ENCODE measurements at places on chromosomes 6 and 20. TPM values are rescaled to one million over a fixed set of nuclear protein-coding genes. Genes with fewer than 3 reads are reported as not detected.

Gene SPTLC3
- total RNA-seq = 1.2 TPM

Gene TGM2
- 135 TPM for total RNA-seq

Gene BTN2A1
- 11.8 TPM for total RNA-seq

Gene OR12D3
- total RNA-seq = not detected

Gene DNAAF9
- total RNA-seq = 11.8 TPM

Gene E2F1
- total RNA-seq = 4.1 TPM

Gene LY6G6F
- total RNA-seq = not detected

Gene TNNC2
- total RNA-seq = not detected

Gene PI3
- total RNA-seq = not detected

- no peak for DNase-seq
Observed at GRCh38 chr6:33746651-33747100, at the start of gene IP6K3. IP6K3 (minus strand) TSS chr6:33746905; CDS start chr6:33735476, 11,429 bp downstream.

DNA sequence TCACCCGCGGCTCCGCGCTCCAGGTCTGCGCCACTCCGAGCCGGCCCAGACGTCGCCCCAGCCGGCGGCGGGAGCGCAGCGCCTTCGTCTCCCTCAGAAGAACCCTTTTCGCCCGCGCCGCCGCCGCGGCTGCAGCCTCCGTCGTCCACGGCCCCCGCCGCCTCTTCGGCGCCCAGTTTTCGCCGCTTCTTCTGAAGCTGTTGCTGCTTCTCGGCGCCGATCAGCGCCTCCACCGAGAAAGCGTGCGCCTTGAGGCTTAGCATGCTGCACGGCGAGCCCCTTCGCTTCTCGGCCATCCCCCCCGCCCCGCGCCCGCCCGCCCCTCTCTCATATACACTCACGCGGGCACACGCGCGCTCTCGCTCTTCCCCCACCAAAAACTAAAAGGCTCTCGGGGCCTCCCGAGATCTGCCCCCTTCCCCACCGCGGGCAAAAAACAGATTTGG lies 489 bp downstream of the TBX18 start:
- no peak for DNase-seq

- no peak for DNase-seq
Observed at GRCh38 chr20:63651942-63652191, 1.4 kb downstream of the STMN3 start.

DNA sequence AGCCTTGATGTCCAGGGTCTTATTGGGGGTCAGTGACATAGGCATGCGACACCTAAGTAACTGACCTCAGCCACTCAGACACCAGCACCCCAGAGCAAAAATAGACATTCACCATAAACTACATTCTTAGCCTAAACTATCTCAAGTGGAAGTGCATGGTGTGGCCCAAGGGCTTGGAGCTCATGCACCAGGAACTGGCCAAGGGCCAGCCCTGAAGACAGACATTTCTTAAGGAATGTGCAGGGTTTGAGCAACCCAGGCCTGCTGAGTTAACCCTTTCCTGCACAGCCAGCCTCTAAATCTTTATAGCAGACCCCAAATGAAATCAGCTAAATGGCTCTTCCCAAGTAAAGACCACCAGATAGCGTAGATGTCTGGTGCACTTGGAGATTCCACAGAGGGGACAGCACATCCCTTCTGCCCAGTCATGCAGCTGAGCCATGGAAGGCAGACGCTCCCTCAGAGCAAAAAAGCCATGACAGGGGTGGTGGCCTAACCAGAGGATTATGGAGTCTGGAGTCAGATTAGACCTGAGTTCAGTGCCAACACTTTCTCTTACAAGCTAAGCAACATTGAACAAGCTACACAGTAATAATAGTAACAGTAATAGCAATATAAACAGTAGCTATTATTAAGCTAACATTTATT lies 222.6 kb downstream of the ZMYND8 start:
- no peak for DNase-seq

DNA sequence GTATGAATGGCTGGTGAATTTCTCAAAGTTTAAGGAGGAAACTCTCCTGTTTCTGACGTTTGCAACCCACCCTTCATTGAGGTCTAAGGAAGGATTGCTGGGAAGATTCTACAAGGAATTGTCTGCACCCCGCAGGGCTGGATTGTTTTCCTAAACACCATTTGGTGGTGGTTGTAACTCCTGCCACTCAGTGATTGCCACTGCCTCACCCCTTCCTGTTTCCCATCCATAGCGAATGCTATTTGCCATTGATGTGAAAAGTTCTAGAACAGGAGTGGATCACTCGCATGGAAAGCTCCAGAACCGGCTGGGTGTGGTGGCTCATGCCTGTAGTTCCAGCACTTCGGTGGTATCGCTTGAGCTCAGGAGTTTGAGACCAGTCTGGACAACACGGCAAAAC lies 8.7 kb upstream of the DSP start:
- DNase-seq = no peak

GRCh38 chr6:92496527-92496926 lies 922.8 kb downstream of the EPHA7 start:
- DNase-seq = no peak

- peak; percentile 98 for DNase-seq
Observed at GRCh38 chr6:40962241-40962640, 76.8 kb downstream of the UNC5CL start.

DNA sequence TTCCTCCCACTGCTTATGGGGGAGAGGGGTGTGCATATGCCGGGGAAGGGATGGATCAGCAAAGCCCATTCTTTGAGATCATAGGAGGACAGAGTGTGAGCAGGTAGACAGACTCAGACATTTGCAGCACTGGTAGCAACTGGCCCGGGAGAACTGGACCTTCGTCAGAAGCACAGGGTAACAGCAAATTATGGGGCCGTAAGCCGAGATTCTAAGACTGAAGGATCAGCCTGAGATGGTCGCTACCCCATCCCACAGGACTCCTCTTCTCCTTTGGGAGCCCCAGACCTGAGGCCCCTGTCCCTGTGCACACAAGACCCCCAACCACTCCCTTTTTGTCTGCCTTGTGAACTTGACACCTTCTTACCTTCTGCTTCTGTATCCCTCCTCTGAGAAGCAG lies 106.5 kb downstream of the TOX2 start:
- no peak for DNase-seq

DNA sequence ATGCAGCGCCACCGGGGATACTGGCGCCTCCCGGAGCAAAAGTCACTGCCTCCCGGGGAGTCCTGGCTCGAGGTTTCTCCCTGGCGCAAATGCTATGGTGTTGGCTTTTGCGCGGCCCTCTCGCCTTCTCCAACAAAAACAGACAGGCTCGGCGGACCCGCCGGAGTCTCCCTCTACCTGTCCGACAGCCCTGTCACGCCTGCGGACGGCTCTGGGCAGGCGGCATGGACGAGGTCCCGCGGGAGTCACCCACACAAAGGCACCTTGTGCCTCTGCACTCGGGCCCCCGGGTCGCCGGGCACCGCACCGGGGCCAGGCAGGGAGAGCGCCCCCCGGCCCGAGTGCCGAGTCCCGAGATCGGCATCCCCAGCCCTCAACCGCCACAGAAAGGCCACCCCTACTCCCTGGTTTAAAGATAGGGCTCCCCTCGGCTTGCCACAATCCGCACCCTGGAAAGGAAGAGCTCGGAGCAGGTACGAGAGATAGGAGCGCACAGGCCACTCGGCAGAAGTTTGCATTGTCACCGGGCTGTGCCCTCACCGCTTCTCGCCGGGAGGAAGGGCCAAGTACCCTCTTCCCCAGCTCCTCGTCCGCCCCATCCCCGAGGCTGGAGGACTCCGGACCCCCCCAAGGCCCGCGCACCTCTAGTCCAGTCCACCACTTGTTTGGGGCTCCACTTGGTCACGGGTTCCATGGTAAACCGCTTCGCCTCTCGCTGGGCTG lies 903 bp downstream of the CNKSR3 start:
- no peak for DNase-seq

DNA sequence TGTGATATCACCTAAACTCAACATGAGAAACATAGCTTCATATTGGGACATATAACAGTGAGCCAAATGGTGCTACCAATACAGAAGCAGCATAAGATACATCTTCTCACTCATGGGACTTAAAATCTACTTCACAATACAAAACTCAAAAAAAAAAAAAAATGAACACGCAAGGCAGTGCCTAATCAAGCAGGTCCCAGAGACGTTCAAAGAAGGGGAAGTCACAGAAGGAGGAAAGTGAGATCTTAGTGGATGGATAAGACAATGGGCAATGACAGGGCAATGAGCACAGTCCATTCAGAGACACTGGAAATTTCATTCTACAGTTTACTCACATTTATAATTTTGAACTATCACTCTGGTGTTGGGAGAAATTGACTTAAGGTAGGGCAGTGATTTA lies 88.3 kb downstream of the FAM50B start:
- no peak for DNase-seq

DNA sequence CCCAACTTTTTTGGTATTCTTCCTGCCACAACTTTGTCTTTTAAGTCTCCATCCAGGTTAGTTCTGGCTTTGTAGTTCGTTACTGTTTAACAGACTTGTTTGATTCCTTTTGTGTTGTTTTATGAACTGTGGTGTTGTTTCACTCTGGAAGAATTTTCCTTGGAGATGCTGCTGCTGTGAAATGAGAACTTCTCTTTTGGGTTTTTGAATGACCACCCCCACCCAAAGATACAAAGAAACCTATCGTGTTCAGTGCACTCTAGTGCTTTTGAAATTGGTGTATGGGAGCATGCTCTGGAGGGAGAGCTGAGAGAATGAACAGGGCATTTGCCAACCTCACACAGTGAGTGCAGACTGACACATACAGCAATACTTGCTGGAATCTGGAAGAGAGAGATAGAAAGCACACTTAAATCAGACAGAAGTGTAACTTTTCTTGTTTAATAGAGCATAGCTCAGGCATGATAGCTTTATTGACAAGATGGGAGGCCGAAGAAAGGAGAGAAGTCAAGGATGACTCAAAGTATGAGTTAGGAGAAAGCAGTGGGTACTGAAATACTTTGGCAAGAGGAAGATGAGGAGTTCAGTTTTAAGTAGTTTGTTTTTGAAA lies 293.1 kb downstream of the SOX4 start:
- DNase-seq = peak; percentile 95

- no peak for DNase-seq
Observed at GRCh38 chr6:32836873-32837272, 1.7 kb downstream of the TAP2 start.

DNA sequence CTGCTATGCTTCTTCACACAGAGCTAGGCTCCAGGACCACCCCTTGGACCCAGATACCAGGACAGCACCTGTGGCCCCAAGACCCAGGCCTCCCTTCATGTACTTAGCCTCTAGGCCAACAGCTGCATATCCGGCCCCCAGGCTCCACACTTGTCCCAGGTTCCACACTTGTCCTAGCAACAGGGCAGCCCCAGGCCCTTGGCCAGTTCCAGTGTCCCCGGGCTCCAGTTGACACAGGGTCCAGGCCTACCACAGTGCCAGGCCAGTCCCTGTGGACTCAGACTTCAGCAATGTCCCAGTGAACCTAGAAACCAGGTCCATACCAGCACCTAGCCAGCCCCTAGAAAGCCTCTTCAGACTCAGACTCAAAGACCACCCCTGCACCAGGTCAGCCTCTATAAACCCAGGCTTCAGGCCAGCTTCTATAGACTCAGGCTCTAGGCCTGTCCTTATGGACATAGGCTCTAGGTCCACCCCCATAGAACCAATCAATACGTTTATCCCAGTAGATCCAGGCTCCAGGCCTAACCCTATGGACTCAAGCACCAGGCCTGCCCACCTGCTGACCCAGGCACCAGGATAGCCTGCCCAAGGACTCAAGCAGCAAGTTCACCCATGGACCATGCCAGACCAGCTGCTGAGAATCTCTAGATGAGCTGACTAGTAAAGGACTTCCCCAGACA lies 46.3 kb downstream of the RCAN2 start:
- DNase-seq = no peak

GRCh38 chr20:58084966-58085365 lies 143.5 kb downstream of the ANKRD60 start:
- no peak for DNase-seq

- DNase-seq = no peak
Observed at GRCh38 chr6:75213112-75213511, 7.3 kb upstream of the COL12A1 start.

- DNase-seq = no peak
Observed at GRCh38 chr6:106163446-106163965, 77.4 kb downstream of the PRDM1 start.

DNA sequence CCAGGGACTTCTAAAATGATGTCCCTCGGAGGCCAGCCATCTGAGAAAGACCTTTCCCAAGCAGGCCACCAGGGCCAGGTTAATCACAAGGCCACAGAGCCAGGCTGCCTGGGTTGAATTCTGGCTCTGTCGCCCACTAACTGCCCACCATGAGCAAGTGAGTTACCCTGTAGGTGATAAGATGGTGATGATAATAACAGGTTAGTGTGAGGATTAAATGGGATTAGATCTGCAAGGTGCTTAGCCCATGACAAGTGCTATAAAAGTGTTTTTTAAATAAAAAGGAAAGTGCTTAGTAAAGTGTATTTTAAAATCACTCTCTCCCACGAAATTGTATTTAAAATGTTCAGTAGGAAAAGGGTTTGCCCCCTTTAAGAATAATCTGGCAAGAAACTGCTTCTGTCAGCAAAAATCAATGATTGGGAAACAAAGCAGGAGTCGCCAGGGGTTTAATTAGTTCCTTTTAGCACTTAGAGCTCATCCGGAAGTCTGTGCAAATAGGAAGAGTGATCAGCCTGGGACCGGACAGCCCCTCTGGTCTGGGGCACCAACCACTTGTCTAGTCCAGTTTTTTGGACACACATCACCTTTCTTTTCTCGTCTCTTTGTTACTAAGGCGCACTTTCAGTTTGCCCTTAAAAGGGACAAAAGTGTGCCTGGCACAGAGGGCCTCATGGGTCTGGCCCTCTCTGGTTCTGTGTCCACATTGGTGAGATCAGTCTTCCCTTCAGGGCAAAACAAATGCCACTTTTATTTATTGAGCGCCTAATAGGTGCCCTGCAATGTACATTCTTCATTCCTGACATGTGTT lies 150.4 kb downstream of the GRM4 start:
- no peak for DNase-seq

DNA sequence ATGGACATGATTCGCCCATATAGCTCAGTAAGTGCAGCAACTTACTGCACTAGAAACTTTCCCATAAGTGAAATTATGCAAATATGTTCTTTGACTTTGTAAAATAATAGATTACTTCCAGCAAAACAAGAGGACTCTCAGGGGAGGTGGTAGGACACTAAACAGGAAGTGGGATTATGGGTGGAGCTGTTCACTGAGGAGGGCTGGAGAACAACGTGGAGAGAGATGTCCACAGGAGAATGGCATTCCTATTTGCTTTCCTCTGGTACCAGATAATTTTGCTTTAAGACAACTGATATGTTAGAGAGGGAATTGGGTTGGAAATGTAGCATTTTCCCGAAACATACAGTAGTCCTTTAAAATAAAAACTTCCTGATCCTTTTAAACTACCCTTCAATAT lies 3.7 kb downstream of the TPD52L1 start:
- no peak for DNase-seq

GRCh38 chr6:157665180-157665579 lies 157.9 kb upstream of the SNX9 start:
- no peak for DNase-seq

GRCh38 chr20:57325632-57326356 lies 3.8 kb upstream of the SPO11 start:
- no peak for DNase-seq

- no peak for DNase-seq
Observed at GRCh38 chr6:4295058-4295782, 159.8 kb upstream of the ECI2 start.

Data from kidney epithelial cell (primary cell).